ENCODE measurements at places on chromosomes 1 and 21.

DNA sequence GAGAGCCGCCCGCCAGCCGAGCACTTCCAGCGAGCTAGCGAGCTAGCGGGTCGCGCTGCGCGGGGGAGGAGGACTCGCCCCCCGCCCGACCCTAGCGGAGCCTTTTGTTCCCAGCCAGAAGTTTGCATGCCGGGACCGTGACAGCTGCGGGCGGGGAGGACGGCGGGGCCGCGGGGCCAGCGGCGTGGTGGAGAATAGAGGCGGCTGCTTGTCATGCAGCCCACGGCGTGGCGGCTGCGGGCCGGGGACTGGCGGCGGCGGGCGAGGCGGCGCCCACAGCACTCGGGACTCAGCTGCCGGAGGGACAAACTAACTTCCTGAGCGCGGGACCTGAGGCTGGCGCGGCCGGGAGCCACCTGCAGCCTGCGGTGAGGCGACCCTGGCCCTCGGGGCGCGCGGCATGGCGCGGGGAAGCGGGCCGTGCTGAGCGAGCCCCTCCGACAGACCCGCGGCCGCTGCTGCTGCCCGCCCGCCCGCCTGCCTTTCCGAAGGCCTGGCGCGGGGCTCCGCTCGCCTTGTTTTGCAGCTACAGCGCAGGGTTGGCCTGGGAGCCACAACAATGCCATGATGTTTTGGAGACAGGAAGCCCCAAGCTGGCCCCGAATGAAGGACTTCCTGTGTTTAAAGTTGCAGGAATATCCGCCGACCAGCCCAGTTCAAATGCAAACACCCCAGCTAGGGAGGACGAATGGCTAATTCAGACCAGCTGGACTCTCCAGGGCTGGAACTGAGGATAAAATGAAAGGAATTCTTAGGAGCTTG lies 82.2 kb upstream of the BMP8A start:
- DNase-seq = no peak

- DNase-seq = no peak
These were observed 13.6 kb downstream of the ATP1B1 start for GRCh38 chr1:169120066-169120465.

- DNase-seq = no peak
These were observed 11.7 kb downstream of the RIMKLA start for GRCh38 chr1:42392255-42392654.

DNA sequence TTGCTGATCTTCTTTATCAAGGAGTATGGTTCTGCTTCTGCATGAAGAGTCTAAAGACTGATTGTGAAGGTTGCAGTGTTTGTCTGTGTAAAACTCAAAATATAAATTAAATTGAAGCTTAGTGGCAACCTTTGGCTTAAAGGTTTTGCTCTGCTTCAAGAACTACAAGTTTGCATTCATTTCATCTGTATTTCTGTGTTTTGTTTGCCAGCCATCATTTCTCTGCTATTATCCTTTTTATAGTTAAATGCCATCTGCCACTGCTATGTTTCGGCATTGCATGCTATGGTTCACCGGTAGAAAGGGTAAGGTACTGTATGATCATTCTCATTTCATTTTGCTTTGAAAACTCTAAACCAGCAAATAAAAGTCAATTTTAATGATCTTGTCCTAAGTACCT lies 52.9 kb downstream of the OSBPL9 start:
- DNase-seq = no peak

DNA sequence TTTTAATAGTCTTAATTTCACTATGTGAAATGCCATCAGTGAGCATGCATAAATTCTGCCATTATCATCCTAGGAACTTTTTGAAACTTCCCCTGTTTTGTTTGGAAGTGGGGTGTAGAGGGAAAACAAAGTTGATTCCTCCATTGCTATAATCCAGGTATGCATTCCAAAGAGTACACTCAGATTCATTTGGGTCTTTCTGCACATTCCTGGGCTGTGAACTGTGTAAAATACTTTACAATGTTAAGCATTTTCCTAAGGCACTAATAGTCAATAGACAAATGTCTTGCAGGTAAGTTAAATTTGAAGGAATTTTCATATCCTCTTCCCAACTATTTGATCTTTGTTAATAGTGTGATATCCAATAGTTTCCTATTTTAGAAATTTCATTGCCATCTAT lies 36.2 kb downstream of the SGIP1 start:
- no peak for DNase-seq

DNA sequence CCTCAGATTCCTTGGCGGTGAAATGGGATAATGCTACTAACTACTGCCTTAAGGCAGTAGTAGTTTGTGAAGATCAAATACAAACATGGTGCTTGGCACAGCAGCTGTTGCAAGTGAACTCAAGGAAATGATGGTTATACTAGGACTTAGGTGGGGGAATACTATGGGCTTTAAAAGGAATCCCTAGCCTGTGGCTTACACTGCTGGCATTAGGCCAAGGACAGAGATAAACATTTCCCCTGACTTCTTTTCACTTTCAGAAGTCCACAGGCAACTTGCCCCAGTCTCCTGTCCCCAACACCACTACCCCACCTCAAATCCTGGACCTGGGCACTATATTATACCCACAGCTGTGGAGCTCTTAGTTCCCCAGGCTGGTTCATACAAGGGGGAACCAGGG lies 13.1 kb upstream of the VAMP4 start:
- DNase-seq = no peak

- no peak for DNase-seq
These were observed 1.8 kb upstream of the PLCH2 start for GRCh38 chr1:2474104-2474844.

DNA sequence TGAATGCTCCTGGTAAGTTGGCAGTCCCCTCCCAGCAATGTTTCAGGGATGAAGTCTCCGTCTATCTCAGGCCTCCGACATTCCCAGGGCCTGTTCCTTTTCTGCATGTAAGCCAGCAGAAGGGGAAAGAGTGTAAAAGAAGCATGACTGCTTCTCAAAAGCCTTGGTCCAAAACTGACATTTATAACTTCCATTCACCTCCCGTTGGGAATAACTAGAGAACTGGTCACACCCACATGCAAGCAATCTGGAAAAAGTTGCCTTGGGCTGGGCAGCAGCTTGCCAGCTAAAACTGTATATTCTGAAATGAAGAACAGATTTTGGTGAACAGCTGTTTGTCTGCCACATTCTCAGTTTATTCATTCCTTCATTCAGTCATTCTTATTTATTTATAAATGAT lies 24.2 kb upstream of the NPL start:
- DNase-seq = no peak

GRCh38 chr21:25428537-25428936 lies 178.7 kb downstream of the MRPL39 start:
- DNase-seq = no peak

- no peak for DNase-seq
These were observed 782 bp upstream of the PFKL start for GRCh38 chr21:44299085-44299457.

GRCh38 chr1:107787299-107787698 lies 177.7 kb downstream of the VAV3 start:
- DNase-seq = no peak

GRCh38 chr1:205563927-205564441 lies 59.5 kb downstream of the CDK18 start:
- no peak for DNase-seq

GRCh38 chr1:161266836-161267235 lies 8.3 kb downstream of the PCP4L1 start:
- DNase-seq = no peak

DNA sequence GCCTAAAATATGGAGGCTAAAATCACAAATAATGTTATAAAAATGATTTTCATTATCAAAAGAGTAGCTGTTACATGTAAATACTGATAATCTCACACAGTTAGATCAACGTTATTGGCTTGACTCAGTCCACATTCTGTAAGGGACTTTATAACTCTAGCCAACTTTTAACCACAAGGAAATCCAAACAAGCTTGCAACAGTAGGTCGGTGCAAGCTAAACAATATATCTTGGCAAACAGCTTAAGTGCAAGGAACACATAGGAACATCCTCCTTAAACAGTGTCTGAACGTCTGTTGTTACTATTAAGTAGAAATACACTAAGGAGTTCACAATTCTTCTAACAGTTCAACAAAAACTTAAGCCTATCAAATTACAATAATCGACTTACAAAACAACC lies 126.7 kb downstream of the EIF4G3 start:
- DNase-seq = no peak

GRCh38 chr1:27887215-27888021 lies 15.1 kb downstream of the THEMIS2 start:
- DNase-seq = no peak

GRCh38 chr1:241964550-241965282 lies 7.1 kb downstream of the BECN2 start:
- no peak for DNase-seq

DNA sequence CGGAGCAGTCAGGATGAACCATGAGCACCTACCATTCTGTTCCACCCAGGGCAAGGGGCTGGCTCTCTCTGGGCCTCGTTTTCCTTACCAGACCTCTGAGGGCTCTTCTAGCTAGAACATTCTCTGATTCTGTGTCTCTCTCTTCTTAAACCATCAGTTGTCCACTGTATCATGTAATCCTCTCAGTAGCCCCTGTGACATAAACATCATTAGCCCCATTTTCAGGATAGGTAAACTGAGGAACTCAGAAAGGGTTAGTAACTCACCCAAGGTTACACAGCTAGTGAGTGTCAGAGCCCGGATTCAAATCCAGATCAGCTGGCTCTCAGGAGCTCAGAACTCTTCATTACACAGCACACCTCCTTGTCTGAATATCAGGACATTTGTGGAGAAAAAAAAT lies 22.8 kb downstream of the IGSF21 start:
- DNase-seq = no peak

DNA sequence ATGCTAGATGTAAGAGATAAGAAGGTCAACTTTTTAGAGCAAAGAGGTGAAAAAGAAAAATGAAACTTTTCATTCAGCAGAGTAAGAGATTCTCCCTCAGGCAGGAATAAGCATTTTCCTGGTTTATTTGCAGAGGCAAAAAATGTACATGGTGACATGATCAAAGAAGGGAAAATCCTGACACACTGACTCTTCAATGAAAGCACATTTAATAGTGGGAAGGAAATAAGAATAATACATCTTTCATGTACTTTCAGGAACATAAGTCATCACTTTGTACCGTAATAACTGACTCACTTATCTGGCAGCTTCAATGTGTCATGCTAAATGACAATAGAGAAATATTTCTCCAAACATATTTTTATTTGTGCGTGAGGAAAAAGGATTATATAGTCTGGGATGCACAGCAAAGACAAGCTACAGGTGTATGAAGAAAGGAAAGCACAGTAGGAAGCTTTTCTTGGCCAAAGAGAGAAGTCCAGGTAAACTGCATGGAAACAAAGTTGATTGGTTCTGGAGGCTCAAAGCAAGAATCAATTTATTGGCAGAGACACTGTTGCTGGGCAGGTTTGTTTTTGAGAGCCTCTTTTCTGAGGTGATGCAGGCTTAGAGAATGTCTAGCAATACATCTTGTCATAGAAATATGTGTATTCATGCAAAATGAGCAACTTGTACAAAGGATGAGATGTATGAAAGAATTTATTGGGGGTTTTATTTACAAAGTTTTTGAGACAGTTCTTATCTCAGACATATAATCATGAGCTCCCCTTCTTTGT lies 1409.0 kb downstream of the PLA2G4A start:
- no peak for DNase-seq

GRCh38 chr1:14222086-14222485 lies 376.4 kb upstream of the KAZN start:
- DNase-seq = no peak

GRCh38 chr1:236495467-236496112 lies 28.2 kb upstream of the LGALS8 start:
- DNase-seq = no peak

GRCh38 chr21:38544661-38545060 lies 46.4 kb upstream of the ERG start:
- no peak for DNase-seq

DNA sequence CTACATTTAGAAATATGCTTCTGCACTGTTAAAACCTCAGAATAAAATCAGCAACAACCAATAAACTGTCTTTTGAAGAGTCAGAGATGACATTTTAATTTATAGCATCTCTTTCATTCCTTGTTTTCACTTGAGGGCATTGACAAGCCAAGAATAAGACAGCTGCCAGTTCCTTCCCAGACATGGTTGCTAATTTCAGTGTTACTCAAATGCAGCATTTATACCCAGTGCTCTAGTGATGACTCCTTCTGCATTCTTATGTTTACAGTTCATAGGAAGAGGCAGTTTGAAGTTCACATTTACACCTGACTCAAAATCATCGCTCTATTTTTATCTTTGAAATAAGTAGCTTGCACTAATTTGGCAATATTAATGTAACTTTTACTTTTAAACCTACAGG lies 44.9 kb downstream of the PLA2G4A start:
- no peak for DNase-seq

GRCh38 chr1:29504196-29504595 lies 267.9 kb downstream of the PTPRU start:
- no peak for DNase-seq

DNA sequence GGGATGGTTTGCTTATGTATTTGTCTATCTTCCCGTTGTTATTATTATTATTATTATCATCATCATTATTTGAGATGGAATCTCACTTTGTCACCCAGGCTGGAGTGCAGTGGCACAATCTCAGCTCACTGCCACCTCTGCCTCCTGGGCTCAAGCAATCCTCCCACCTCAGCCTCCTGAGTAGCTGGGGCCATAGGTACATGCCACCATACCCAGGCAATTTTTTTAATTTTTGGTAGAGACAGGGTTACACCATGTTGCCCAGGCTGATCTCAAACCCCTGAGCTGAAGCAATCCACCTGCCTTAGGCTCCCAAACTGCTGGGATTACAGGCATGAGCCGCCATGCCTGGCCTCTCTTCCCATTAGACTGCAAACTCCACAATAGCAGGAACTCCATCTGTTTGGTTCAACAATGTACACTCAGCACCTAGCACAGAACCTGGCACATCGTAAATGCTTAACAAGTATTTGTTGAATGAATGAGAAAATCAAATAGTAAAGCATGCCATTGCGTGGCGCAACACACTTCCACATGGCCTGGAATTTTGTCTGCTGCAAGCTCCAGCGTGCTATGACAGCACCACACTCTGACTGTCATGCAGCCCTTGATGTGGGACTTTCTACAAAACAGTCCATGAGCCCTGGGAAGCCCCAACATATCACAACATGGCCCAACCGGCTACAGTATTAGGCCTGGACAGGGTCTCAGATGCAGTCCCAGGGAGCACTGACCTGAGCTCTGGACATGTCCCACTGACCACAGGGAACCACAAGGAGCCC lies 3.8 kb upstream of the TINAGL1 start:
- DNase-seq = no peak

- peak; percentile 29 for DNase-seq
These were observed 40.0 kb upstream of the MAGOH start for GRCh38 chr1:53278298-53278725.

GRCh38 chr1:182599339-182599738 lies 4.8 kb downstream of the RGS16 start:
- DNase-seq = no peak

DNA sequence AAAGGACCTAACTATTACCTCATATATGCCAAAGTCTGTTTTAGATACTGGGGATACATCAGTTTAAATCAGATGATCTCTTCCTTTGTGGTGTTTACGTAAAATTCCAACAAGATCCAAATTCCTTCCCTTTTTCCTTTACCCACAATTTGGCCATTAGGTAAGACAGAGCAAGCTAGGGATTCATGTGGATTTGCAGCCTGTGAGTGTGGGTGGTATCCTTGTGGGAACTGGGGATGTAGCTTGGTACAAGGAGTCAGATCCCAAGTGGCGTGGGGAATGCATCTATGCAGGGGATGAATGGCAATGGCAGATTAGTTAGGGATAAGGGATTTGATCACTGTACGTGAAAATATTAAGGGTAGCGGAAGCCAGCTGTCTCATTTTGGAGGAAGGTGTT lies 9.8 kb upstream of the STRIP1 start:
- no peak for DNase-seq

- DNase-seq = no peak
These were observed 19.1 kb downstream of the ZCCHC17 start for GRCh38 chr1:31315902-31316301.

- peak; percentile 76 for DNase-seq
These were observed 36.0 kb upstream of the IL19 start for GRCh38 chr1:206734499-206735142.

Data from activated naive CD4-positive, alpha-beta T cell (primary cell).